ENCODE measurements at places on chromosomes 6 and 20.

DNA sequence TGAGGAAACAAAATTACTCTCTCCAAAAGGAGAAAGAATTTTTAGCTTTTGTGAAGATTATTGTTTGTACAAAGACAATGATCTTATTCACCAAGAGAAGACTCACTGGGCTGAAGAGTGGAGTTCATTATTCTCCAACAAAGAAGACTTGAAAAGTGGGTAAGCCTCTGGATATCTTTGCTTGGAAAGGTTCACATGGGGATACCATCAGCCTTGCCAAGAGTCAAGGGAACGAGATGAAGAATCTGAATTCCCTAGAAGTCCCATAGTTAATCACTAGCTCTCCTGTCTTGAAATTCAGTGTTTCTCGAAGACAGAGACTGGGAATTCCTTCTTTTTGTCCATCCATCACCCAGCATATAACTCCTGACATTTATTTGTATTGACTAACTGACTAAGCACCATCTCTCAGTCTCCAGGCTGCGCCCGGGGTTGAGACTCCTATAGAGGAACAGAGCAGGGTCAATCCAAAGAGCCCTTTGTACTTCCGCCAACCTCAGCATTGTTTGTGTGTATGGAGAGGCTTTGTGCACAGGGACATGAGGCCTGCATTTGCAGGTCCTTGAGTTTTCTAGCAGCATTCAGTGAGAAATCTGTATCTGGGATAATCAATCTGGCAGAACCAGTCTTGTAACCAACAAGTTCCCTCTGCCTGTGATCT, 461.9 kb downstream of the KIF16B start:
- no peak for DNase-seq

DNA sequence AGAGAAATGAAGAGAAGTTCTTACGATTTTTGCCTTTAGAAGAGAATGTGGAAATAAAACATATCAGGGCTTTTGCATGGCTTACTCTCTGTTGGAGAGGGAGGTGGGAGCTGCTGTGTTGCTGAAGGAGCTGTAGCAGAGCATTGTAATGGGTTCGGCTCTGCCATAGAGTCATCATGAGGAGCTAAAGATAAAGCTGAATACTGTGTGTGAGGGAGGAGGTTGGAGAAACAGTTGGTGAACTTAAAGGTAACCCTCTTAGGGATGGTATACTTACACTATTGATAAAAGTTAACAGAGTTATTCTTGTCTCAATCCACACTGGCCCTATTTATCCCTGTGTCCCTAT, 34.8 kb downstream of the CTNNBL1 start:
- no peak for DNase-seq

DNA sequence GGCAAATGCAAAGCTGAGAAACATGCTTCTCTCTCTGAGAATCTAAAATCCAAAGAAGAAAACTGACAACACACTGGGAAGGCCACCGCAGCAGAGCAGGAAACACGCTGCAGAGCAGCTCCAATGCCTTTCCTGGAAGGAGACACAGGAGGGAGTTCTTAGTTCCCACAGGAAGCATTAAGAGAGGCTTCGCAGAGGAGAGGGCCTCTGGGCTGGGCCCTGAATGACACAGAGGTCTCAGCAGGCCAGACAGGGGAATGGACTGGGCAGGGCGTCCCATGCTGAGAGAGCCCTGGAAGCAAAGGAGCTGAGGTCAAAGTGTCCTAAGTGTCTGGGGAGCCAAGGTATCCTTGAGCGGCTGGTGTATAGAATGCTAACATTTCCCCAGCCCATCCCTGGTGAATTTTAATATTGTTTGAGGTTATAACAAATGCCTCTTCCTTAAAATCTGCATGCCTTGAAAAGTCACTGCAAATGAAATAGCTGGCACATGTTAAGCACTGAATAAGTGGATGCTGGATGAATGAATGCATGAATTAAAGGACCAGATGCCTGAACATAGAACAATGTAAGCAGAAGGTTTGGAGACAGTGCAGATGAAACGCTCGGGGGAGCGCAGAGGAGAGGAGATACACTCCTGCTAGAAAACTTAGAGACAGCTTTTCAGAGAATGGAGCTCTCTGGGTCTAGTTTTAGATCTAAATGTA, 110.0 kb upstream of the SYNDIG1 start:
- no peak for DNase-seq

DNA sequence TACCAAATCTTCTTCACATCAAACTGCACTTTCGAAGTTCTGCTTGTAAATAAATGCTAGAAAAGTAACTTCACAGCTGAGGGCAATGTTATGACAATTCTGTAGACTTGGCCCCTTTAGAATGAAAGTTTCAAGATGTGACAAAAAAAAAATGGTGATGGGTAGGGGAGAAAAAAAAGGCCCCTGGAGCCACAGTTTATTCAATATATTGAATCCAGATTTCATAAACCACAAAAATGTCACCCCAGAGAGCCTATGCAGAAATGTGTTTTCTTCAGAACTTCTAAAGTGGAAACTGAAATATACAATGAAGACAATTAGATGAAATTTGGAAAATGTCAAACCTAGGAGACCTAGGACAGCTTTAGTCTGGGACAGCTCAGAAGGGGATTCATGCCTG, 143.1 kb downstream of the EDN3 start:
- DNase-seq = no peak

DNA sequence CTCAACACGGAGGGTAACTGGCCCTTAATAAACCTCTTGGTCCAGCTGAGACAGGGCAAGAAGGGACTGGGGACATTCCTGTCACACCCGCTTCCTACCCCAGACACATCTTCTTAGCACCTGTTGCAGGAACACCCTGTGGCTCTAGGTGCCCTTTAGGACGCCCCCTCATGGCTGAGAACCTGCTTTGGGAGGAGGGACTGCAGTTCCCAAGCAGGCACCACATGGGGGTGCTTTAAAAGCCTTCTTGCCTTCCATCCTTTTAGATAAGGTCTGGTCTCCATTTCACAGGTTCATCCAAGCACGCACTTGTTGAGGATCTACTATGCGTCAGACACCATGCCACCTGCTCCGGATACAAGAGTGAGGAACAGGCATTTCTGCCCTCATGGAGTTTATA, 26.6 kb downstream of the NSFL1C start:
- DNase-seq = peak; percentile 57

DNA sequence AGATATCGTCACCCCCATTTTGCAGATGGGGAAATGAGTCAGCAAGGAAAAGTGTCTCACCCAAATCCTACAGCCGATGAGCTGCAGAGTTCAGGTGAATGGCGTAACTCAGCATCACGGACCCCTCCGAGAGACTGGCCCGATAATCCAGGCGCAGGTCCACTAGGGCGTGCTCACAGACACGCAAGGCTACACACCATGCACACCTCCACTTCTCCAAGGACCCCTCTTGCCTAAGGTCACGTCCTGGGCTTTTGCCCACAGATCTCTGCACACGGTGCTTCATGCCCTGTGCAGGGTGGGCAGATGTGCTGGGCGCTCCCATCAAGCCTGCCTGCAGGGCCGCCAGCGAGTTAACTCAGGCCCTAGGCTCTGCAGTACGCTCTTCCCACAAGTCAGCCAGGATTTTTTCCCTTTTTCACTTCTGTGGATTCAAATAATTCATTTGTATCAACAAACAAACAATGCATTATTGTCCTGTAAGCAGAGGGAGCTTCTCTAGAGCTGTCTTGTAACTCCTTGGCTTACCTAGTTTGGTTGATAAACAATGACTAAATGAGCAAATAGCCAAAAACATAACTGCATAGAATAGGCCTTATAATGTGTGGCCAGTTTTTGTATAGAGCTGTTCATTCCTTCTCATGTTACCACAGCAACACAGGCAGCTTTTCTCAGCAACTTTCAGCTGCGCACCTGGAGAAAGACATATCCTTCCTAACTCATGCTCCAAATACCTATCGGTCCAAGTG, 139.1 kb downstream of the AGPAT4 start:
- DNase-seq = no peak

DNA sequence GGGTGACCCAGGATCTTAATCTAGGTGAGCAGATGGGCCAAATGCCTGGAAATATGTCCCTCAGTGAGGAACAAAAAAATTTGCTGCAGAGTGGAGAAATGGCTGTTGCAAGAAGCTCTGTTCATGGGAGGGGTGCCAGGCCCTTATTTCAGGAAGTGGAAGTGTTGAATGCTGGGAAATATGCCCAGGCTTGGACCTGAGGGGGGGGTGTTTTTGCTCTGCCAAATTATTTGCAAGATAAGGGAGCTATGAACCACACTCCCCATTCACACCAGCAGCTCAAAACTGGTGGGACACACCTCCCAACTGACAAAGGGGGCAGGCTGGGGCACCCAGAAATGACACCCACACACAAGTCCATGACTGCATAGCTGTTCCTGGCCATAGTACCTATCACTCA, 8.7 kb downstream of the CST4 start:
- DNase-seq = no peak

GRCh38 chr6:14921878-14922671, 323.8 kb upstream of the JARID2 start:
- no peak for DNase-seq

GRCh38 chr6:168100011-168100802, 21.2 kb upstream of the FRMD1 start:
- no peak for DNase-seq

DNA sequence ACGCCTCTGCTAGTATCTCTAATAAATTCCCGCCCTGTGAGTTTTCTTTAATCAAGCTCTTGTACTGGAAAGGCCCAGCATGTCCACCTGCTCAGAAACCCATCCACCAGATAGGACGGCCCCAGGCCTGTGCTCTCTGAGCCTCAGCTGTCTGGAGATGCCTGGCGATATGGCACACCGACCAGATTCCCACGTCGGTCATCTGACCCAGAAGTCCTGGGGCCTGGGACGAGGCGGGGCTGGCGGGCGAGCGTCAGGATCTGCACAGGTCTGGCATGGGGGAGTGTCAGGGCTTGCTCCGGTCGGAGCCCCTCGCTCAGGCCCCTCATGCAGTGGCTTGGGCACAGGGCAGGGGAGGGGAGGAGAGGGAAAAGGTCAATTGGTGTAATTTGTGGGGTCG, 10.2 kb downstream of the RNASET2 start:
- no peak for DNase-seq

GRCh38 chr6:106882138-106882537, 92.4 kb downstream of the CD24 start:
- DNase-seq = no peak

GRCh38 chr6:116096979-116097816, 3.5 kb upstream of the NT5DC1 start:
- DNase-seq = peak; percentile 27

- peak; percentile 52 for DNase-seq
These were observed 792 bp downstream of the RSPH3 start for GRCh38 chr6:158999154-158999665.

DNA sequence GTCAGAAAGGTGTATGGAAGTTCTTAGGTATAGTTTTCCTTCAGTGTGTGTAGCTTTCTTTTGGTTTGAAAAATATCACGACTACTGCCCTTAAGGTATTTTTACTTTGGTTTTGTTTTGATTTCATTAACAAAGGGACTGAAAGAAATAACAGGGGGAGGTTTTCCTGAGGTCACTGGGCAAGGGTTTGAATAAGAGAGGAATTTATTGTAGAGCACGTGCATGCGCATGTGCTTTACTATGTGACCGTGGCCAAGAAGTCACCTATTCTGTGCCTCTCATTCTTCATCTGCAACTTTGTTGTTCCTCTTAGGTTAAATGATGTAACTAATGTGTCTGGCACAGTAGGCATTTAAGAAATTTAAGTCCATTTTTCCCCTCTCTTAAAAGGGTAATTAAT, 4.1 kb upstream of the MAN1A1 start:
- DNase-seq = no peak

DNA sequence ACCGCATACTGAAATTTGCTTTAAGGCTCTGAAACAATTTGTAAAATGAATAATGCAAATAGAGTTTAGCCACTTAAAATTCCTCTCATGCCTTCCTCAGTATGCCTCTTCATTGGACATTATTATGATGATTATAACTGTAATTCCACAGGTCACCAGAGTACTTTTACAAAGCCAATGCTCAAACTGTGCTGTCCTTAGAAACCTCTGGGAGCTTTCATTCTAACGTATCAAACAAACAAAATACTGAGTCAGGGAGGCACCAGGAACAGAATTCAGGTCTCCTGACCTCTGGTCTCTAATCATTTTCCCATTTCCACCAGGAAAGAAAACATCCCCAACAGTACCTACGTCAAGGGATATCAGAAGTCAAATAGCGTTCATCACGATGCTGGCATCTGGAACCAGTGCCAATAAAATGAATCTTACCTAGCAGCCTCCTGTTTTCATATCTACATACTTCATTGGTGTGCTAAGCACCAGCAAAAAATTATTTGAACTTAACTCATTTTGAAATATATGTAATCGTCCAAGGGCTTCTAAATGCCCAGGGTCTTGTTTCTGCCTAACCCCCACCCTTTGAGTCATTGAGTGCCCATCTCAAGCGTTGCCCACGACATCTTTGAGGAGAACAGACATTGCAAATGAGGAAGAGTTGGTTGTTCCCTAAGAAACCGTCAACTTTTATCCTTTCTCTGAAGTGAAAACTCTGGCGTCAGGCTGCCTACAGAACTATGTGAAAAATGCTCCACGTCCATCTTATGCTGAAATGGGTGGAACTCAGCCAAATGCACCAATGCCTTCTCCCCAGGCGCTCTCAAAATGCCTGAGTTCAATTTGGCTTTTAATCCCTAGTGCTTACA, 37.9 kb downstream of the NEDD9 start:
- no peak for DNase-seq

GRCh38 chr20:53789989-53790675, 196.5 kb upstream of the ZNF217 start:
- DNase-seq = no peak

DNA sequence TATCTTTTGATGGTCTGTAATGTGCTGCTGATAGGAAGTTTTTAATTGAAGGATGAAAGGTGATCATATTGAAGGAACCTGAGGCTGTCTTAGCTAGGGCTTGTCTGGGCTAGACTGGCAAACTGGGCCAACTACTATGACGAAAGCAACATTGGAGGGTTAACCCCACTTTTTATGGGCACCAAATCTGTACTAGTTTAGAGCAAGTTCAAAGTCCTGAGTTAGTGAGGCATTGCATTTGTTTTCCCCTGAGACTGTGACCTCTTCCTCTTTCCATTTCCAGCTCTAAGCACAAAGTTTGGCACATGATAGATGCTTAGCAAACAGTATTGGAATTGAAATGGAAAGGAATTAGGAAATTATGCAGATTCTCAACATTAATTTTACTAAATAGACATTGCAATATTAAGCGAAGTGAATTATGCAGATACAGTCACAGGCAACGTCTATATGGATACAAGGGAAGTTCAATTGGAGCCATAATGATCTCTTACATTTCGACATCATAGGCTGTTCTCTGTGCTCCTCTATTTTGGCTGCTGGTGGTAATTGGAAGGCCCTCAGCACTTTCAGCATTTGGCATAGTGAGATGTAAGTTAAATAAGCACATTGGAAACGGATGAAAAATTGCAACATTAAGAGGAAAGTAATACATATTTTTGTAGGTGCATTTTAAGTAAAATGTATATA, 22.2 kb downstream of the CEP57L1 start:
- DNase-seq = no peak

- DNase-seq = no peak
These were observed 52.4 kb downstream of the DSTN start for GRCh38 chr20:17622086-17622850.

DNA sequence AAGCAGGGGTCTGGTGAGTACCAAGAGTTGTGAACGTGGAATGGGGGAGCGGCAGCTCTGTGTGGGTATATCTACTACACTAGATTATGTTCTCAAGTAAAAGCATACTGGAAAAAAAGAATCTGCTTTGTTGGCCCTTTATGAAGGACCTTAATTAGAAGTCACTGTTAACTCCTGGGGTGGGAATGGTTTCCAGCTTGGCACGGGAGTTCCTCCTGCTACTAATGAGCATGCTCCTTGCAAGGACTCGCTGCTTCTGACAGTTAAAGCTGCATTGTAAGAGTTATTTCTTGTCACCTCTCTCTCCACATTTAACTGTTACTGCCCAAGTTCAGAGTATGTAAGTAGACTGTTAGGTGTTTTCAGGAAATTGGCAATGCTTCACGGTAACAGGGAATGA, 292.7 kb downstream of the ZFAND3 start:
- DNase-seq = no peak

Measured in HT-29 (cell line).